ENCODE measurements at places on chromosomes 11 and 22.

DNA sequence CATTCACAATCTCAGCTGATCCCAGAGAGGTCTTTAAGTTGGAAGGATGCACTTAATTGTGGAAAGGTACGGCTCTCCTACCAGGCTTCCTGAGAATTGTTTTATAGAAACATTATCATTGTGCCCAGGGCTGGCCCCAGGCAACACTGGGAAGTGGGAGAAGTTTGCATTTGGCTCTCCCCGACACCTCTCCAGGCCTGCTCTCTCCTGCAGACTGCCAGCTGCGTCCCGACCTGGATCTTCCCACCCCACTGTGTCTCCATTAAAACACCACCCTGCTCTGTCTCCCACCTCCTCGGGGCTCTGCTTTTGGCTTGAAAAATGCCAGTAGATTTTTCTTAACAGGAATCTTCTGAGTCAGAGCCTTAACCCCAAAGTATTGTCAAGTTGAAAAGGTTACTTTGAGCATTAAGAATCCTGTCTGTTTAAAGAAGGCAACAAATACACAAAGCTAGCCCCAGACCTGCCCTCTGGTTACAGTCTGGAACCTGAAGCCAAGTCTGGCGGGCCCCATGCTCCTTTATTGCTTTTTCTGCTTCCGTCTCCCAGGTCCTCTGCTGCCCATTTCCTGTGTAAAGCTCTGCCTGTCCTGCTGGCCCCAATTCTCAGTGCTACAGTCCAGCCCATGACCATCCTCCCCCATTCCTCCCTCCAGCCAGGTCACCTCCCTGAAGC is 530.2 kb downstream of the SOX6 start:
- no peak for DNase-seq

DNA sequence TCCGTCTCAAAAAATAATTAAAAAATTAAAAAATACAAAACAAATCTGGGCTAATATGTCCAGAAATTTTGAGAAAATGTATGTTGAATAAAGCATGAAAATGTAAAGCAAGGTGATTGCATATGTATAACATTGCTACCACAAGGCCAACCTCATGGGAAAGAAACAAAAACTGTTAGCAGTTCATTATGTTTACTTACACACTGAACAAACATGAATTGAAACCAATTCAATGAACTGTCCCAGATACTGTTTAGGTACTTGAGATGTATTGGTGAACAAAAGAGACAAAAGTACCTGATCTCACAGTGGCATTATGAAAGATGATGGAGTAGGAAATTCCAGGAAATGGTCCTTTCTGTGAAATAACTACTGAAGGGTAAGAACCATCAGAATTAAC is 43.8 kb upstream of the IGLL5 start:
- no peak for DNase-seq

DNA sequence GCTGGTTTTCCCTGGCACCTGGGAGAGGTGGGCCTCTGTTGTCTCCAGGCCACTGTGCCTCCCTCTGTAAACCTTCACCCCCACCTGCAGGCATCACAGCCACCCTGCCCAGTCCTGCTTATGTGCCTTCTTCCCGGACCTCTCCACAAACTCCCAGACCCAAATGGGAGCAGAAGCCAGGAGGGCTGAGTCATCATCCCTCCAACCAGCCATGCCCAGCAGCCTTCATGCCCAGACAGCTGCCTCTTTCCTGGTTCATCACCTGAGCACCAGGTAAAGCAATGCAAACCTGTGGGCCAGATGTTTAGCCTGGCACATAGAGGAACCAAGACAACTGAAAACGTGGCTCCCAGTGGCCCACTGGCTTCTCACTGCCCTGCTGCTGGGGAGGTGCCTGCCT is 2.1 kb upstream of the TMPRSS4 start:
- DNase-seq, result no peak

GRCh38 chr11:121385688-121386087 is 66.4 kb upstream of the SORL1 start:
- no peak for DNase-seq

- DNase-seq, result no peak
Measured at GRCh38 chr11:23283666-23284065, 423.4 kb upstream of the CCDC179 start.

DNA sequence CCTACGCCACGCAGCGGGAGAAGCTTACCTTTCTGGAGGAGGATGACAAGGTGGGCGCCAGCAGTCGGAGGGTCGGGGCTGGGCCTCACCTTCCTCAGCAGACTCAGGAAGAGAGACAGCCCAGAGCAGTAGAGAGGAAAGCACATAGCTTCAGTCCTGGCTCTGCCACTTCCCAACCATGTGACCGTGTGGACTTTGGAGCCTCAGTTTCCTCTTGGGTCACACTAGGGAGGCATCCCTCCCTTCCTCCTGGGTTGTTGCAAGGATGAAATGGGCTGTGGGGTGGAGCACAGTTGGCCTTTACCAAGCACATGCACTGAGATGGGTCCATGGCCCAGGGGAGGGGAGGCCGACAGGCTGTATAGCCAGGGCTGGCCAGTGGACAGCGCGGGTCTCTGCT is 12.9 kb downstream of the DPP3 start:
- DNase-seq, result no peak

DNA sequence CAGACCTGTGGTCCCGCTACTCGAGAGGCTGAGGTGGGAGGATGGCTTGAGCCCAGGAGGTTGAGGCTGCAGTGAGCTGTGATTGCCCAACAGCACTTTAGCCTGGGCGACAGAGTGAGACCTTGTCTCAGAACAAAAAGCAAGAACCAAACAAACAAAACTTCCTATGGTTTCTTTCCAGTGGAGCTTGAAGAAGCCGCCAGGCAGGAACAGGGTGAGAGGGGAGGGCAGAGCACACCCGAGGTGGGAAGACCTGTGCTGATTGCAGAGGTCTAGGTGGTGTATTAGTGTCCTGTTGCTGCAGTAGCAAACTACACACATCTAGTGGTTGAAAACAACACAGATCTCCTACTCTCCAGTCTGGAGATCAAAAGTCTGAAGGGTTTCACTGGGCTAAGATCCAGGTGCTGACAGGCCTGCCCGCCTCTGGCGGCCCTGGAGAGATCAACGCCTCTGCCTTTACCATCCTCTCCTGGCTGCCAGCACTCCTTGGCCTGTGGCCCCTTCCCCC is 10.5 kb downstream of the ARHGEF17 start:
- DNase-seq, result no peak

DNA sequence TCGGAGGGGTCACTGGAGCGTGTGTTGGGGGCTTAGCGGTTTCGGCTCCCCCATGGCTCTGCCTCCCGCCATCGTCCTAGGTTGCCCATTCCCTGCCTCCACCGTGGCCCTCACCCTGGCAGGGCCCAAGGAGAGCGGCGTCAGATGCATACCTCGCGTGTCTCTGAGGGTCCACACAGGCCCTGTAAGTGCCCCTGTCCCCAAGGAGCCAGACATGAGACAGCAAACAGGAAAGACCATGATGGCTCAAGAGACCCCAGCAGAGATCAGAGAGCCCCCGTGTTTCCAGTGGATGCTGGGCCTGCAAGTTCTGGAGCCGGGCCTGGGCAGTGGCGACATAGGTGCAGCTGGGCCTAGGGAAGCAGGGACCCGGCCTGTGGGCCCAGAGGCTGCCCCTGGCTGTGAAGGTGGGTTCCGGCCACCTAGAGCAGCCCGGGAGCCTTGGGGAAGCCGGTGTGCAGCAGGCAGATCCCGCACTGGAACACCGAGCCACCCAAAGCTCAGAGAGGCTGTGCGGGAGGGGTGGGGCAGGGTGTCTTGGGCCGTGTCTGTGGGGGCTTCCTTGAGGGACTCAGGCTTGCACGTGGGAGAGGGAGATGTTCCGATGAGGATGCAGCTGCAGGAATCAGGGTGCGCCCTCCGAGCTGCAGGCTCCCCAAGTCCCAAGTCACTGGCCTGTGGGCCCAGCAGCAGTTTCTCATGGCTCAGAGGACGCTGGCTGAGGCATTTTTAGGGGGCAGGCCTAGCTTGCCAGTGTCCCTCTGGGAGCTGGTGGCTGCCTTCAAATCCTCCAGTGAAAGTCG is 126.4 kb downstream of the KCNQ1OT1 start:
- DNase-seq, result peak; percentile 33

DNA sequence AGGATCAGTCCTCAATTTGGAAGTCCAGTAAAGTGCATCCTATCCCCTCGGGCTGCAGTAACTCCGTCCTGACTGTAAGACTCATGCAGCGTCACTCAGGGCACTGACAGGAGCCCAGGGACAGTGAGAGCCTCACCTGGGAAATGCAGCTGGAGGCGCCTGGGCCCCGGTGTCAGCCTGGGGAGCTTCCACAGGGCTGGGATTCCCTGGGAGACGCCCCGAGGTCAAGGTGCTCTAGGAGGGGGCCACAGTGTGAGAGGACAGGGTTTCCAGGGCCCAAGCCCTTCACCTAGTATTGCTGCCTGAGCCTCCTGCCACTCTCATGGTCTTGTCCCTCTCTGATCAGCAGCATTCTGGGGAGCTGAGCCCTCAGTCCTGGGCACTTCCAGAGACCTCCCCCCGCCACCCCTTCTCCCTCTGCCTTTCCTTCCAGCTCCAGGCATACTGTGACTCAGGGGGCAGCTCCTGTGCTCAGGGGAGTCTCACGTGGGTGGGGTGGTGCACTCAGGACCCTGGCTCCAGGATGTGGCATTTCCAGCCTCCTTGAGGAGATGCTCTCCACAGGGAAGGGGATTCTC is 99.1 kb upstream of the IGLL5 start:
- DNase-seq, result no peak

DNA sequence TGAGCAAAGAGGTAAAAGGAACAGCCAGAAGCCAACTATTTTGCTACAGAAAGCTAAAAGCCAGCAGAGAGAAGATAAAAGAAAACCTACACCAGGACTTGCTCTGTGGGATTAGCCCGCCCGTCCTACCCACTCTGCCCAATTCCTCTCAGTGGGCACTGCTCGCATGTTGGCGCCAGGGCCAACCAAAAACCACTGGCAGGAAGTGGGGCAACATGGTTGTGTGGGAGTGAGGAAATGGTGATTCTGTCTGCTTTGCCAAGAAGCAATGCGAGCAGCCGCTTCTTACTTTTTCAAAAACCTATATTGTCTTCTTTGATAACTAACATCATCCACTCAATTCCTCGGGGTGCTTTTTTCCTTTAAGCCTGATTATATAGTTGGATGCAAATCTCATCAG is 14.2 kb upstream of the APOA1 start:
- DNase-seq, result peak; percentile 65

DNA sequence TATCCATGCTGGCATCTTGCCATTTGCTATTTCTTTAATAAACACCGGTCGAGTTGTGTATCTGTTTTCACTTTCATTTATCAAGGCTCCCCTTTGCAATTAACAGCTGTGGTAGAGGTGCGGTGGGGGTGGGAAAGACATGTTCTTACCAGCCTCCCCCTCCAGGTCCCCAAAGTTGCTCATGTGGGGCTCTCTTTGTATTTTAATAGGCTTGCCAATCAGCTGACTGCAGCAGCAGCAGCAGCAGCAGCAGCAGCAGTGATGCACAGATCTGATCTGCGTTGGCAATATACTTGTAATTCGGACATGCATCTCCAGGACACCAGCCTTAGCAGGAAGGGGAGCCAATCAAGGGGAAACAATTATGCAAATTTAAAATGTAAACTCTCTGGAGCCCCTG is 40.3 kb upstream of the E2F8 start:
- no peak for DNase-seq

DNA sequence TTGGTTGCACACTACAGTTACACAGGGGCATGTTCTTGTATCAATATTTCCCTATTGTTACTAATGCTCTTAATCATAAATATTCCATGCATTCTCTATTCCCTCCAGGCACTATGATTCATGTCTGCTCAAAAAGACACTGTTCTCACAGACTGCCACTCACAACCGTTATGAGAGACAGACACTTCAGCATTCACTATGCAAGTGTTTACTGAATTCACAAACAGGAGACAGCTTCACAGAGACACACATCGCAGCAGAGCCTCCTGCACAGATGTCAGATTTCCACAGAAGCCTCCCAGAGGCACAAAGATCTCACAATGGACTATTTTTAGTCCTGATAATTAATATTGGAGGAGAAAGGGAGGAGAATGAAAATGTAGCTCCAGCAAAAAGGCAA is 930.4 kb downstream of the OPCML start:
- no peak for DNase-seq

- DNase-seq, result no peak
Measured at GRCh38 chr11:101759771-101760450, 154.9 kb upstream of the CEP126 start.

GRCh38 chr22:39773976-39774539 is 119.5 kb downstream of the ENTHD1 start:
- no peak for DNase-seq

DNA sequence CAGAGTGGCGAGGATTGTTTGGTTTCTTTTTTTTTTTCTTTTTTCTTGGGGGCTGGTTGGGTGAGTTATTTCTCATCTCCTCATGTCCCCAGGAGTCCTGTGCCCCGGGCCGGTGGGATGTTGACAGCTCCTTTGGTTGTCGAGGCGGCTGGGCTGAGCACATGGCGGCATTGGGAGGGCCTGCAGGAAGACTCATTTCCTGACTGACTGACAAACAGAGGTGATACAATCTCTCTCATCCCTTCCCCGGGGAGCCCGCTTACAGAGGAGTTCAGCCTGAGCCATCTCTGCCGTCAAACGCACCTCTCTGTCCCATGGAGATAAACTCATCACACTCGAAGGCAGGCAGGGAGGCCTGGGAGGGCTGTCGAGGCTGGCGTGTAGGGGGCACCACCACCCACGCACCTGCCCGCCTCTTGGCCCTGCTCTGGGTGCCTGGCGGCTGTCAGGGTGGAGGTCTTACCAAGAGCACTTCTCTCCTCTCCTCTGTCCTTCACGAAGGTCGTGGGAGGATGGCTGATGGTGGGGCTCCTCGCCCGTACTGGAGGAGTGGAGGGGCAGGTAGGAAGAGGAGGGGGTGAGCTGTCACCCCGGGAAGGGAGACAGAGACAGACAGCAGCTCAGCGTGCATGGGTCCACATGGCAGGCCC is 60.0 kb upstream of the NECTIN1 start:
- peak; percentile 24 for DNase-seq

GRCh38 chr11:56783448-56784041 is 35.0 kb upstream of the OR9G4 start:
- no peak for DNase-seq

GRCh38 chr11:124749912-124750311 is 2.1 kb downstream of the VSIG2 start:
- no peak for DNase-seq
